Lung (tissue), 17 donors: ENCODE measurements at places on chromosomes 4 and X. TPM values are rescaled to one million over a fixed set of nuclear protein-coding genes. Genes with fewer than 3 reads are reported as not detected.
A peak's percentile ranks its signal among the peaks of the same experiment; 100 is the strongest.

The NIPAL1 gene
- total RNA-seq: 4.9 TPM

The CDK16 gene
- total RNA-seq: 93.5 TPM

The PPEF1 gene
- total RNA-seq: 0.80 TPM

DNA sequence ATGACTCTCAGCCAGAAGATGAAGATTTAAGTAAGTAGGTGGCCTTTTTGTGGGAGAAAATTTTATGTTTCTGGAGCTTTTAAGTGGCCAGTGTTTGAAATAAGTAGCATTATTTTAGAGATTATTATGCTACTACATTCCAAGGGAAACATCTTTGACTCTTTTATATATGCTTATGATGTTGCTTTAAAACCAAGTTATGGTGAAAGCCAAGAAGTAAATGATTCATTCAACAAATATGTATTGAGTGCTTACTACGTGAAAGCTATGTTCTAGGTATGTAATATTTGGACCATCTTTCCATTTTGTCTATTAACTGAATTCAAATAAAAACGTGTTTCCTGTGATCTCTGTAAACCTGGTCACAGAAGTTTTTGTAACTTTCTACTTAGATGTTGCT is 58.3 kb downstream of the ZFX start:
- no peak for DNase-seq

DNA sequence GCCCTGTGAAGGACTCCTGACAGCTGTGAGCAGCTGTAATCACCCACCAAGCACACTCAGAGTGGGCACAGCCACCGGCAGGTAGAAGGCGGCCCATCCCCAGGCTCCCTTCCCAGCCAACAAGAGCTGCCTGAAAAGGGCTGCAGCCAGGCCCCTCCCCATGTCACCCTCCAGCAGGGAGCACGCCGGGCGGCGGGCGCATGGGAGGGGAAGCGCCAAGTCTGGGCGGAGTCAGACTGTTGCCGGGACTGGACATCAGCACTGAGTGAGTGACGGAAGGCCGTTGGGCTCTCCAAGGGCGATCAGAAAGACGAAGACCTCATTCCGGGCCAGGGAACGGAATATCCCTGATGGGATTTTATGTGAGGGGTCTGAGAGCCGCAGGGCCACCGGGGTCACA is 82.1 kb downstream of the PPP2R2C start:
- DNase-seq: peak; percentile 47
